ENCODE measurements at places on chromosomes 13 and 19.

DNA sequence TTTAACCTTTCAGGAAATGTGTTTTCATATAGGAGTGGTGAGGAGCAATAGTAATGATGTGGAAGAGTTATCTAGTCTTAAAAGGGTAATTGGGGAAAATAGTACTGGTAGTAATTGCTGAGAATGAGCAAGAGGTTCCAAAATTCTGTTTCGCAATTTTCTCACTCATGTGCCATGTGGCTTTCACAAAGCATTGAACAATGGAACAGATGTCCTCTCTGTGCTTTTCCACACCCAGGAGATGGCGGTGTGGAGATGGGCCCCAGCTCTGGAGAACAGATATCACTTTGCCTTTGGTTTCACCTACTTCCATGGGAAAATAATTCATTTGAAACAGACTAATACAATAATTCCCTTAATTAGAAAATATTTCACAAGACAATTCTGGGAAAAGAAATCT lies 170.0 kb upstream of the SLC10A2 start:
- no peak for DNase-seq

DNA sequence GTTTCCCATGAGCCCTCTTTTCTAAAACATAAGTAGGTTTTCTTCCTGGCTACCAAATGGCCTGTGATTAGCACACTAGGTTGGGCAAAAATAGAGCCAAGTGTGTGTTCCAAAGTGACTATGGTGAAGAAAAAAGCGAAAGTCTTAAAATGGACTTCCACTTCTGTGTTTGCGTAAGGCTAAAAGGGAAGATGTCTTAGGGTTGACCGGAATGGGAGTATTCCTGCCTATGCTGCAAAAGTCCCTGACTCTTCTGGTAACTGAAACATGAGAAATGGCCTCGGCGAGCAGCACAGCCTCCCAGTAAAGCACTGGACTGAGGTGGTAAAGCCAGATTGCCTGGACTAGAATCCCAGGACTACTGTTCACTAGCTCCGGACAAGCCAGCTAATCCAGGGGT lies 2.4 kb upstream of the FPR1 start:
- DNase-seq: no peak

GRCh38 chr13:112105892-112106291 lies 38.9 kb downstream of the SOX1 start:
- no peak for DNase-seq

DNA sequence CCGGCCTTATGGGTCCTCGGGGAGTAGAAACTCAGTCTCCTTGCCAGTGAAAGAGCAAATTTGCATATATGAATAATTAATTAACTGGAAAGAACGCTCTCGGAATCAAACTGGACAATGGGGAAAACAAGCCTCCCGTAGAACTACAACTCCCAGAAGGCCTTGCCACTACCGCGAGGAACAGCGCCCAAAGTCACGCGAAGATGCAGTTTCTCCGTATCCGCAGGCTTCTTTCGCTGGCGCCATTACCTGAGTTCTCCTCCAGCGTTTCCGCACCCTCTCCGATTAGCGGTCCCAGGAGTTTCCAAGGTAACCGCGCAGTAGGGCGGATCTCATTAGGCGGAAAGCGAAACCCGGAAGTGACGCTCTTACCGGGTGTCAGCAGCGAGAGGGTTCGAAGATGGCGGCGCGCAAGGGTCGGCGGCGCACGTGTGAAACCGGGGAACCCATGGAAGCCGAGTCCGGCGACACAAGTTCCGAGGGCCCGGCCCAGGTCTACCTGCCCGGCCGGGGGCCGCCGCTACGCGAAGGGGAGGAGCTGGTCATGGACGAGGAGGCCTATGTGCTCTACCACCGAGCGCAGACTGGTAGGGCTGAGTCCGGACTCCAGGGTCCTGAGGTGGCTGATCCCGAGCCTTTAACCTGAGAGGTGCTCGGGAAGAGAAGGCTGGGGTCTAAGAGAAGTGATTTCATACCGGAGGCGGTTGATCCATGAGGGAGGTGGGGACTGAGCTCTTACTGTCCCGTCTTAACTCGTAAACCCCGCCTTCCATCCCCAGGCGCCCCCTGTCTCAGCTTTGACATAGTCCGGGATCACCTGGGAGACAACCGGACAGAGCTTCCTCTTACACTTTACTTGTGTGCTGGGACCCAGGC lies at the start of gene GRWD1:
GRWD1 (plus strand) TSS at position 378 of the 876 bp plus-strand sequence; CDS start at position 401, 23 bp downstream.
- DNase-seq: peak; percentile 82

DNA sequence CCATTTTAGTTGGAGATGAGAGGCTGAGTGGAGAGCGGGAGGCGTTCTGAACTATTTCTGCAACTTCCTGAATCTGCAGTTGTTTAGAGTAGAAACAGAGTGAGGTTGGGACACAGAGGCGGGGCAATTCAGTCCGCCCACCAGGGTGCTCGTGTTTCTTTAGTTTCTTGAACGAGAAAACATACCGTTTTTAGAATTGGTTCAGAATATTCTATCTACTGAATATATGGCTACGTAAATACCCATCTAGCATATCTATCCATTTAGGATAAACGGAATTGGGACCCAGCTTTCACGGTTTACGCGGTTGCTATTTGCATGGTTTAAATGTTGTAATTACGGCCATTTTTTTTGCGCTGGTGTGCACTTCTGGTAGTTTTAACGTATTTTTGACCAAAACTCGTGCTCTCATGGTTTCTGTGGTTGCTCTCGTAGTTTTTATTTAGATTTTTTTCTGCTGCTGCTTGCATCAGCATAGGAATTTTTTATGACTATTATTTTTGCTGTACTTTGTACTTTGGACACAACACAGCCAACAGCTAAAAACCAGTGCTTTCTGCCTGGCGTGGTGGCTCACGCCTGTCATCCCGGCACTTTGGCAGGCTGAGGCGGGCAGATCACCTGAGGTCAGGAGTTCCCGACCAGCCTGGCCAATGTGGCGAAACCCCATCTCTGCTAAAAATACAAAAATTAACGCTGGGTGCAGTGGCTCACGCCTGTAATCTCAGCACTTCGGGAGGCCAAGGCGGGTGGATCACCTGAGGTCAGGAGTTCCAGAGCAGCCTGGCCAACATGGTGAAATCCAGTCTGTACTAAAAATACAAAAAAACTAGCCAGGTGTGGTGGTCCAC lies 32.7 kb downstream of the TIMM13 start:
- DNase-seq: no peak

GRCh38 chr13:110812121-110812868 lies 98.8 kb downstream of the ING1 start:
- DNase-seq: no peak

GRCh38 chr13:34942732-34943435 lies 814 bp downstream of the NBEA start:
- no peak for DNase-seq

GRCh38 chr13:98072476-98072875 lies 70.4 kb upstream of the FARP1 start:
- no peak for DNase-seq

GRCh38 chr19:53853707-53854106 lies 14.0 kb upstream of the MYADM start:
- no peak for DNase-seq

GRCh38 chr19:15126131-15126910 lies 19.1 kb downstream of the SYDE1 start:
- no peak for DNase-seq

GRCh38 chr19:5204212-5204611 lies 136.4 kb downstream of the PTPRS start:
- DNase-seq: no peak

DNA sequence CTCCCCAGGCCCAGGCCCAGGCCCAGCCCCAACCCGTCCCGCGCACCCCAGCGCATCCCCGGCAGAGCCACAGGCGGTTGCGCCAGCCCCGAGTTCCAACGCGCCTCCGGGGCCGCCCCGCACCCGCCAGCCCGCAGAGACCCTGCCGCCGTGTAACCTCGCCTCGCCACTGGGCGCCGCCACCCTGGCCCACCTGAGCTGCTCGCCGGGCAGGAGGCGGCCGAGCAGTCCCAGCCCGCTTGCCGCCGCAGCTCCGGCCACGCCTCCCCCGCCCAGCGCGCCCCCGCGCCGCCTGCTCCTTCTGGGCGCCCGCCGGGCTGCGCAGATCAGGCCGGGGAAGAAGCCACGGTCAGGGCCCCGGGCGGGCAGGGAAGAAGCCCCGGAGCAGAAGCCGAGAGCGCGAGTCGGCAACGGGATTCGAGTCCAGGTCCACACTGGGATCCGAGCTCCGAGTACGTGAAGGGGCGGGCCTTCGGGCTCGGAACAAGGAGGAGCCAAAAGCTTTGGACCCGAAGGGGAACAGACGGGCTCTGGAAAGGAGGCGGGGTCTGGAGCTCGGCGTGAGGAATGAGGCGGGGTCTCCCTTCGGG lies at the start of gene MBOAT7:
MBOAT7 (minus strand) TSS at position 436 of the 590 bp plus-strand sequence. CDS start 1,072 bp downstream, outside the sequence.
- DNase-seq: no peak

- DNase-seq: no peak
Measured at GRCh38 chr13:49367640-49368422, 76.0 kb downstream of the CAB39L start.

DNA sequence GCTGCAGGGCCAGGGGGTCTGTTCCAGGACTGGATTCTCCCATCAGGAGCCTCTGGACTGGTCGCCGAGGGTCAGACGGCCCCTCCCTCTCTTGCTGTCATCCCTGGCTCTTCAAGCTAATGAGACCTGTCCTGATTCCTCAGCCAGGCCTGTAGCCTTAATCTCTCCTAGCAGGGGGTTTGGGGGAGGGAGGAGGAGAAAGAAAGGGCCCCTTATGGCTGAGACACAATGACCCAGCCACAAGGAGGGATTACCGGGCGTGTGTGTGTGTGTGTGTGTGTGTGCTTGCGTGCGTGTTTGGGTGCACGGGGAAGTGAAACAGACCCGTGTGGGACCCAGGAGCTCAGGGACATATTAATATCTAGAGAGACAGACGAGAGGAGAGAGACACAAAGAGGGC lies 1.9 kb upstream of the CRX start:
- DNase-seq: no peak

- DNase-seq: no peak
Measured at GRCh38 chr13:112058941-112059340, 8.0 kb upstream of the SOX1 start.

GRCh38 chr19:55606471-55606787 lies 982 bp downstream of the ZNF865 start:
- DNase-seq: no peak

GRCh38 chr13:89897681-89898080 lies 1449.8 kb upstream of the MIR17HG start:
- DNase-seq: no peak

DNA sequence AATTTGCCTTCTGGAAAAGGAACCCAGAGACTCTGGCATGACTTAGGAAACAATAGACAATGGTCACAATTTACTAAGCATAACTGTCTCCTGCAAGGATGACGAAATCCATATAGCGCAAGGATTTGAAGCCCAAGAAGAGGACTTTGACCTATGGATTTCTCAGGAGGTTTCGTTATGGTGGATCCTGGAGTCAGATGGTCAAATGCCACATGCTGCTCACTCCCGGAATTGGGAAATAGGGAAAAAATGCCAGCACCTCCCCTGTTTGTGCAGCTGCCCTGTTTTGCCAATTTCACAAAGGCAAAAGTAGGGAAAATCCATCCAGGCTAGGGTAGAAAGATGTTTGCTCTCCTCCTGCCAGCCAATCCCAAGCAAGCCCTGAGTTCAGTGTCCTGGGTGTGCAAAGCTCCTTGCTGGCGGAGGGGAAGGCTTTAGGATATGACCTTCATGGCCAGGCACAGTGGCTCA lies 23.4 kb downstream of the RDH8 start:
- no peak for DNase-seq

DNA sequence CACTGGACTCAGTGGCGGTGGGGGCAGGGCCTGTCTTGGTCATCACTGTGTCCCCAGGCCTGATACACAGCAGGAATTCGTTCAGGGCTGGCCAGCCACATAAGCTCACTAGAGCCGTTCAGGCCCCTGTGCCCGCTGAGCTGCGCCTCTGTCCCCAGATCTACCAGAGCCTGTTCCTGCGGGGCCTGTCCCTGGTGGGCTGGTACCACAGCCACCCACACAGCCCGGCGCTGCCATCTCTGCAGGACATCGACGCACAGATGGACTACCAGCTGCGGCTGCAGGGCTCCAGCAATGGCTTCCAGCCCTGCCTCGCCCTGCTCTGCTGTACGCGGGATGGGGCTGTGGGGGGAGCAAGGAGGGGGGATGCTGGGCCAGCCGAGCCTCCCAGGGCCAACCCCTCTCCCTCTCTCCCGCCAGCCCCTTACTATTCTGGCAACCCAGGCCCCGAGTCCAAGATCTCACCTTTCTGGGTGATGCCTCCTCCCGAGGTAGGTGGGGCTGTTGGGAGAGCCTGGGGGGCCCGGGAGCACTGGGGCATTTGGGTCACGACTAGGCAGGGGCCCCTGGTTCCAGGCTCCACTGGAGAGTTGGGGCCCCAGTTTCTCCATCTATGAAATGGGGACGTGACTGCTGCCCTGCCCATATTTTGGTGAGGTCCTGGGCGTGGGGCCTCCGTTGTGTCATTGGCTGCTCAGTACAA lies 13.9 kb downstream of the MPND start:
- DNase-seq: no peak

GRCh38 chr13:44013758-44014291 lies 134.1 kb downstream of the LACC1 start:
- DNase-seq: no peak

- no peak for DNase-seq
Measured at GRCh38 chr13:27440408-27440807, 10.0 kb downstream of the MTIF3 start.

- DNase-seq: no peak
Measured at GRCh38 chr13:37263871-37264270, 158.4 kb upstream of the CSNK1A1L start.

DNA sequence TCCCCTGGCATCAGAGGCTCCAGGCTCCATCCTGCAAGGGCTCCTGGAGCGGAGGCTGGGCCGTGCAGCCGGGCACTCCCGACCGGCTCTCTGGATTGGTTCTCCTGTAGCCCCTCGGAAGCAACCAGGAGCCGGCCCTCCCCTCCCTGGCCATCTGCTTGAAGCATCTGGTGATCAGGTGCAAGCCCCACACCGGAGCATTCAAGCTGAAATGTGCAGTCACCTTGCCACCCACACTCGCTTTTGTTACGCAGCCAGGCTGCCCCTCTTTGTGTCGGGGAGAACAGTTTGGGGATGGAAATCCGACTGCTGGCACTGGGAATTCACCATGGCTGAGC lies 258.8 kb downstream of the ZNF536 start:
- DNase-seq: no peak

DNA sequence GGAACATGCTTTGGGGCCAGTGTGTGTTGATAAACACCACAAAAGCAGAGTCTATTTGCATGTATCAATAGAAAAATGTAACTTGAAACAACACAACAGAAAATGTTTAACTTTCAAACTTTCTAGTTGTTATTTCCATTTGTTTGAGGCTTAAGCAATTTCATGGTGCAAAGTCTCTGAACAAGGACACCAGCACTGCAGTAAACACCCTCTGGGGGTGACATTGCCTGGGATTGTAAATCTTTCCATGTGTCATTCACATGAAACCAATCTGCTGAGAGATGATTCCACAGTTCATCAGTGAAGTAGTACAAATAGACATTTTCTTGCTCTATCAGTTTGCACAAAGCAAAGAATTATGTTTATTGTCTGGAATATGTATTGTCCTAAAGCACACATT lies 124.5 kb downstream of the ITGBL1 start:
- no peak for DNase-seq

- DNase-seq: no peak
Measured at GRCh38 chr19:56177564-56178243, 1.9 kb downstream of the GALP start.

DNA sequence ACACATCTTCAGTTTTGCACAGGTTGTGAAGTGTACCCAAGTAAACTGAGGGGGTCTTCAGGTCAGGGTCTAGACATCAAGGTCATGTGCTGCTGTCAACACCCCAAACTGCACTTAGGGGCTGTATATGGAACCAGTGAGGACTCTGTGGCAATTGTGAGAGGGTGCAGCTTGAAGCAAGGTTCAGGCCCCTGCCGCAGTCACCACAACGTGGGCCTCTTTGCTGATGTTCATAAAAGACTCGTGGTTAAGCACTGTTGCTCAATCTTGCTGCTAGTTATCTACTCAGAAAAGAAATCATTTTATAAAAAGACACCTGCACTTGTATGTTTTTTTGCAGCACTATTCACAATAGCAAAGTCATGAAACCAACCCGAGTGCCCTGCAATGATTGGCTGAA lies 907.4 kb downstream of the UQCRFS1 start:
- no peak for DNase-seq
